Dorsolateral prefrontal cortex (tissue), 122 donors: ENCODE measurements at places on chromosomes 13 and 19. TPM values are rescaled to one million over a fixed set of nuclear protein-coding genes. Genes with fewer than 3 reads are reported as not detected.

The PSPN gene
- total RNA-seq, result 2.3 TPM

The ZNF726 gene
- 3.6 TPM for total RNA-seq

The KLK12 gene
- not detected for total RNA-seq

The CGB5 gene
- not detected for total RNA-seq

The STXBP2 gene
- 32.5 TPM for total RNA-seq

The C19orf85 gene
- not detected for total RNA-seq

The PTPRS gene
- total RNA-seq, result 220 TPM

The TMEM145 gene
- 82.0 TPM for total RNA-seq

The F2RL3 gene
- not detected for total RNA-seq

The EXOC3L2 gene
- total RNA-seq, result 0.16 TPM

The MBD3L3 gene
- not detected for total RNA-seq

The SIRT6 gene
- 20.0 TPM for total RNA-seq

The RETN gene
- total RNA-seq, result not detected

The ZNF836 gene
- 16.7 TPM for total RNA-seq

The WDR88 gene
- total RNA-seq, result 1.4 TPM

The PPFIA3 gene
- total RNA-seq, result 61.7 TPM

The SELENOV gene
- total RNA-seq, result 1.6 TPM

The PCDH8 gene
- 28.1 TPM for total RNA-seq

The PSG4 gene
- not detected for total RNA-seq

The FBXL12 gene
- 13.2 TPM for total RNA-seq

The SLITRK1 gene
- total RNA-seq, result 56.4 TPM

The FGF21 gene
- not detected for total RNA-seq

The TLE6 gene
- 1.4 TPM for total RNA-seq
